Natural killer cell (primary cell): ENCODE measurements at places on chromosomes 5 and 9. TPM values are rescaled to one million over a fixed set of nuclear protein-coding genes. Genes with fewer than 3 reads are reported as not detected.

Gene C5orf52
- not detected for total RNA-seq

Gene INSL6
- not detected for total RNA-seq

Gene PCA3
- not detected for total RNA-seq

GRCh38 chr9:94786586-94786985, 60.1 kb downstream of the AOPEP start:
- no peaks in the 10 kb centered on the region for H3K36me3 ChIP-seq
- H3K4me3 ChIP-seq: no peak overlapping the region
- no peak for DNase-seq
- no peaks in the 10 kb centered on the region for H3K4me1 ChIP-seq
- H3K27me3 ChIP-seq: no peaks in the 10 kb centered on the region

DNA sequence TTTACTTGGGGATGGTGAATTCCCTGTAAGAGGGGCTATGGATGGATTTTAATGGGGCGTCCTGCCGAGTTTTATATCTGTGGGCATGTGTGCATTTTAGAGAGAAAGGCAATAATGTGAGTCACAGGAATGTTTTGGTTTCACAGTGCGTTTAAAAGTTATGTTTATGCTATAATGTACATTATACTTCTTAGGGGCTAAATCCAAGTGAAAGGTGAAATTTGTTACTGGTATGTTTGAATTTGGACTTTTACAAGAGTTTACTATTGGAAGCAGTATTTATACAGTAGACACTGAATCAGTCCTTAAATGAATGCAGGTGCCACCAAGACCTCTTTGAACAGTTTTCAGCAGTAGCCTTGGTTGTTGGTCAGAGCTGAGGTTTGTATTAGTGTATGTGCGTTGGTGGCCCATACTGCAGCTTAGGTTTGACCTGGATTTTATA, 5.6 kb downstream of the JMY start:
- no peak overlapping the region for H3K27ac ChIP-seq
- no peaks in the 10 kb centered on the region for H3K27me3 ChIP-seq
- H3K4me1 ChIP-seq: peaks cover 31% of the 10 kb centered on the region
- no peak for DNase-seq

DNA sequence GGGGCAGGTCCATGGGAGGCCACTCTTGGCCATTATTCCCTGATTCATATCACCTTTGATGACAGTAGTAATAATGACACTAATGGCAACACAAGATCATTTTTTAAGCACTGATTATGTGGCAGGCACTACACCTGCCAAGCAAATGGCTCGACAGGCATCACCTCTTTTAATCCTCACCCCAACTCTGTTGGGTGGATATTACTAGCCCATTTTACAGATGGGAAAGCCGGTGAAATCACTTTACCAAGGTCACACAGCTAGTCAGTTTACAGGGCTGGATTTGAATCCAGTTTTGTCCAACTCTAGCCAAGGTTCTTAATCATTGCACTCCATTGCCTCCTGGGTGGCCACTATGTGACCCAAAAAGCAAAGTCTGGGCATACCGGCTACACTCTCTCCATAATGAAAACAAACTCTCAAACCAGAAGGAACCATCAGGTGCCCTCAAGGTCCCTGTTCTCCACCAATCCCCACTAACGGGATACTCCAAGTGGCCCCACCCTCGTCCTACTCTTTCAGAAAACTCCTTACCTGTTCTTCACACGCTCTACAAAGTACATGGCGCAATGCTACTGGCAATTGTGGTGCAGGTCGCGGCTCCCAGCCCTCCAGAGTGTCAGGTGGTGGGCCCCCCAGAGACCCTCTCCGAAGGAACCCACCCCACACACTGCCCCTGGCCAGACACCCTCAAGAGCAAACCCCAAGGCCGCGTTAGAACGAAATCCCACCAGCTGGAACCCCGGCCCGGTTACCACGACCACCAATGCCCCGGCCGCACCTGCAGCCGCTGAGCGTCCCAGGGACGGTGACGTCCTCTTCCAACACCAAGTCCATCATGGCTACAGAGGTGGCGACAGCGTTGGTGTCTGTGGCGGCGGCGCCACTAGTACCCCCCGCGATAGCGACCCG, 572 bp downstream of the CDK5RAP2 start:
- DNase-seq: no peak
- peak overlapping the region; percentile 95 for H3K4me3 ChIP-seq

GRCh38 chr5:54718656-54719055, 201.1 kb downstream of the SNX18 start:
- no peaks in the 10 kb centered on the region for H3K4me1 ChIP-seq
- H3K4me3 ChIP-seq: no peak overlapping the region
- H3K36me3 ChIP-seq: no peaks in the 10 kb centered on the region
- DNase-seq: no peak
- H3K27me3 ChIP-seq: no peaks in the 10 kb centered on the region

- peaks cover 19% of the 10 kb centered on the region for H3K4me1 ChIP-seq
- H3K4me3 ChIP-seq: no peak overlapping the region
- H3K27ac ChIP-seq: no peak overlapping the region
- no peak for DNase-seq
- no peaks in the 10 kb centered on the region for H3K27me3 ChIP-seq
- no peaks in the 10 kb centered on the region for H3K36me3 ChIP-seq
Observed at GRCh38 chr9:35569206-35569605, 35.9 kb upstream of the TESK1 start.

- no peaks in the 10 kb centered on the region for H3K27me3 ChIP-seq
- DNase-seq: no peak
- H3K36me3 ChIP-seq: no peaks in the 10 kb centered on the region
- H3K27ac ChIP-seq: no peak overlapping the region
- no peaks in the 10 kb centered on the region for H3K4me1 ChIP-seq
Observed at GRCh38 chr9:70975821-70976220, 145.6 kb downstream of the TRPM3 start.

DNA sequence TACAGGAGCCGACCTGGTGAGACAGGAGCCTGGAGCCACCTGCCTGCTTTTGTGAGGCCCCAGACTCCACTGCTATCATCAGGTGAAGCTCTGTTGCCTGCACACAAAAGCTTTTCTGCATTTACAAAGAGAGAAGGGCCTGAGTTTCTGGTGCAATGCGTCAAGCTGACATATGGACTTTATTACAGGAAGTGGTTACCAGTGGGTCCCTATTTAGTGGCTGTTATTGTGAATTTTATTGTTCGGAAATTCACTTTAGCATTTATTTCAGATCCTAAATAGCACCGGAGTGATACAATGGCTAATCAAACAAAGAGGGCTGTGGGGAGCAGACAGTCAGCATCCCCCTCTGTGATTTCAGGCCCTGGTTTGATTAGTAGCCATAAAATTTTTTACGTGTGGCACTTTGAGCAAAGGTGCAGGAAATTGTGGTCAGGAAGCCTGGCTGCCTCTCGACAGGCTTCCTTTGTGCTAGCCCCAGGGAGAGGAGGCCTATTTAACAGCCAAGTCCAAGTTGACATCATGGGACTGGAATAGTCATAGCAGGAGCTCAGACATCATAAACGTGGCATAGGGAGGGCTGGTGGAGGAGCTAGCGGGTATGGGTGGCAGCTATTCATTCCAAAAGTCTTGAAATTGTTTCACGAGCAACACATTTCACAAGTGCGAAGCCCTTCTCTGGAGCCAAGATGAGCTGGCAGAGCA, 8.4 kb downstream of the TGFBI start:
- H3K27me3 ChIP-seq: no peaks in the 10 kb centered on the region
- peak overlapping the region; percentile 30 for H3K27ac ChIP-seq
- H3K4me3 ChIP-seq: no peak overlapping the region
- H3K4me1 ChIP-seq: peaks cover 27% of the 10 kb centered on the region

DNA sequence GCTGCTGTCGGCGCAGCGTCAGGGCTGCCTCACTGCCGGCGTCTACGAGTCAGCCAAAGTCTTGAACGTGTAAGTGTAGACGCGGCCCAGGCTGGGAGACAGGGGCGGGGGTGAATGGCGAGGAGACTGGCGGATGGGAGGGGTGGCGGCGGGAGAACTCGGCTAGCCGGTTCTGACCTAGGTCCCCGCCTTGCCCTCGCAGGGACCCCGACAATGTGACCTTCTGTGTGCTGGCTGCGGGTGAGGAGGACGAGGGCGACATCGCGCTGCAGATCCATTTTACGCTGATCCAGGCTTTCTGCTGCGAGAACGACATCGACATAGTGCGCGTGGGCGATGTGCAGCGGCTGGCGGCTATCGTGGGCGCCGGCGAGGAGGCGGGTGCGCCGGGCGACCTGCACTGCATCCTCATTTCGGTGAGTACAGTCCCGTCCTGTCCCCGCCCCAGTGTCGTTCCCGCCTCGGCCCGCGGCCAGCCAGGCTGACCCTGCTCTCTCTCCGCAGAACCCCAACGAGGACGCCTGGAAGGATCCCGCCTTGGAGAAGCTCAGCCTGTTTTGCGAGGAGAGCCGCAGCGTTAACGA, 745 bp downstream of the GADD45G start:
- peak overlapping the region; percentile 48 for H3K4me3 ChIP-seq
- H3K27me3 ChIP-seq: peaks cover 16% of the 10 kb centered on the region
- DNase-seq: peak; percentile 45

DNA sequence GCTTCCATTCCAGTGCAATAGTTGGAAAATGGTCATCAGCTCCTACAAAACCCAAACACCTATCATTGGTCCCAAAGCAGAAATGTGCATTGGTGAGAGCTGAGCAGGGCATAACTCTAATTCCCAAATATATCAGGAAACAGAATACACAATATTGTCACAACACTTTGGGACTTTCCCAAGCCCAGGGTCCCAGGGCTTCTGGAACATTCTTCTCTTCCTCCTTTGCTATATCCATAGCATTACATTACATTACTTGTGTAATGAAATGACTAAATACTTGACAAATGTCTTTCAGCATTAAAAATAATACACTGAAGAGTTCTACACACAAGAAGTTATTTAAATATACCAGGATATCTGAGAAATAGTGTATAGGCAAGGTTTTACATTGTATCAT, 45.6 kb downstream of the LIX1 start:
- H3K36me3 ChIP-seq: no peaks in the 10 kb centered on the region
- no peaks in the 10 kb centered on the region for H3K27me3 ChIP-seq
- no peak for DNase-seq
- no peak overlapping the region for H3K4me3 ChIP-seq
- no peaks in the 10 kb centered on the region for H3K4me1 ChIP-seq
